ENCODE measurements at places on chromosomes 13 and 19. TPM values are rescaled to one million over a fixed set of nuclear protein-coding genes. Genes with fewer than 3 reads are reported as not detected.

DNA sequence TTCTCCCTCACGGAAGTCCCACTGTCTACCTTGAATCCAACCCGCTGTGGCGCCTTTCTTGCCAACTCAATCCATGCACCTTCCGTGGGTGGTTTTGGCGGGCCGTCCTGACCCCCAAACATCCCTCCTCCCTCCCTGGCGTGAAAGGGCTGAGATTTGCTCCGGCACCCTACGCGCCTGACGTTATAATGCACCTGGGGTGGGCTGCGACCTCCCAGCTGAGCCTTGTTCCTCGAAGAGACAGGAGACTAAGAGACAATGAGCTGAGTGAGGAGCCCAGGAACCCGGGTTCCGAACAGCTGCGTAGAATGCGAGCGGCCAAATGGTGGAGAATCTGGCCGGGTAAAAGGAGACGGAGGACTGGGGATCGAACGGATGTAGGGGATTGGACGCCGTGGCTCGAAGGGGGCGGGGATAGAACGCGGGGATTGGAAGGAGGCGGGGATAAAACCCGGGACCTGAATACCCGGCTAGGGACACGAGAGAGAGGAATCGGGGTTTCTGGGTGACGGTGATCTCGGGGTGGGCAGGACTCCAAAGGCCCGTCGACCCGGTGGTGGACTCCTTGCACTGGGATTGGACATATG, at the start of gene CPT1C:
TSS of gene CPT1C (plus strand) at position 461 of the 587 bp plus-strand sequence. CDS start 1,137 bp downstream, outside the sequence.
- peak; percentile 20 for DNase-seq

GRCh38 chr13:91381371-91381770, 17.1 kb upstream of the GPC5 start:
- peak; percentile 75 for DNase-seq

- DNase-seq = no peak
These were observed 25.5 kb downstream of the RANBP3 start for GRCh38 chr19:5952193-5953029.

GRCh38 chr19:41784743-41785142, 11.6 kb upstream of the CEACAM3 start:
- no peak for DNase-seq

Gene CGB5
- not detected for total RNA-seq

Gene ELF1
- total RNA-seq = 163 TPM

Data from hematopoietic multipotent progenitor cell (in vitro differentiated cells).